ENCODE measurements at places on chromosomes 6 and 20. TPM values are rescaled to one million over a fixed set of nuclear protein-coding genes. Genes with fewer than 3 reads are reported as not detected.

GRCh38 chr6:144847916-144848315 lies 562.8 kb downstream of the UTRN start:
- ATAC-seq, result no peak

DNA sequence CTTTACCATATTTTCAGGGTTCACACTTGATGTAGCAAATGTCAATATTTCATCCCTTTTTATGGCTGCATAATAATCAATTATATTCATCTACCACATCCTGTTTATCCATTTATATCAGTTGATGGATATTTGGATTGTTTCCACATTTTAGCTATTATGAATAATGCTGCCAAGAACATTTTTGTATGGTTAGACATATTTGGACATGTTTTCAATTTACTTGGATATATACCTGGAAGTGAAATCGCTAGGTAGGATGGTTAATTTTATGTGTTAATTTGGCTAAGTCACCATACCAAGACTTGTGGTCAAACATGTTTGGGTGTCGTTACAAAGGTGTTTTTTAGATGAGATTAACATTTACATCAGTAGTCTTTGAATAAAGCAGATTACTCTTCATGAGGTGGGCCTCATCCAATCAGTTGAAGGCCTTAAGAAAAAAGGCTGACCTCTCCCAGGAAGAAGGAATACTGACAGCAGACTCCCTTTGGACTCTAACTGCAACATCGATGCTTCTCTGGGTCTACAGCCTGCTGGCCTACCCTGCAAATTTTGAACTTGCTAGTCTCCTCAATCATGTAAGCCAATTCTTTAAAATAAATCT lies 196.5 kb downstream of the BACH2 start:
- no peak for ATAC-seq

DNA sequence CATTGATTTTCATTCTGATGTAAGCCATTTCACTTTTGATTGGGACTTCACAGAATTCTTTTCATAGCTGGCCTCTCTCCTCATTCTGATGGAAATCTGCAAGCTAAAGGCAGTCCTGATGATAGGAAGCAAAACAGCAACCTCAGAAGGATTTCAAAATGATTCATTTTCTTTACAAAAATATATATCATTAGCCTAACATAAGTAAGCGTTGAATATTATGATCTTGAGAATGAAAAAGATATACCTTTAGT lies 143.1 kb upstream of the GJE1 start:
- no peak for ATAC-seq

GRCh38 chr6:28982476-28983266 lies 22.4 kb downstream of the ZNF311 start:
- peak; percentile 48 for ATAC-seq

DNA sequence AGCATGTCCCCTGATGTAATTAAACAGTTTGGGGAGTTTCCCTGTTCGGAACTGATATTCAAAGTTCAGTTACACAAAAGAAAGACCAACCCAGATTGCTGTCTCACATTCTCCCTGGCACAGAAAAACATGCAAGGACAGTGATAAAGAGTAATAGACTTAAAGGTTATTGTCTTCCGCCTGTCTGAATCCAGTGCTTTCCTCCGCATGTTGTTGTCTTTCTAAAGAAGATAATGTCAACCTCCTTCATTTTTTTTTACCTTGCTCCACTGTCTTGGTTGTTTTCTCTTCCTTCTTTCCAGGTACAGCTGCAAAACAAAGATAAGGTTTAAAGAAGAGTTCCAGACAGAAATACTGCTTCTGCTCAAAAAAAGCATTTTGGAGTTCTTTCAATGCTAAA lies 284.5 kb downstream of the TRDN start:
- ATAC-seq, result no peak

- no peak for ATAC-seq
Observed at GRCh38 chr6:159130846-159131245, 38.4 kb upstream of the FNDC1 start.

BTNL2 gene
- total RNA-seq, result not detected

Measured in esophagus mucosa (tissue), 1 donor.